ENCODE measurements at places on chromosomes 4 and X.

DNA sequence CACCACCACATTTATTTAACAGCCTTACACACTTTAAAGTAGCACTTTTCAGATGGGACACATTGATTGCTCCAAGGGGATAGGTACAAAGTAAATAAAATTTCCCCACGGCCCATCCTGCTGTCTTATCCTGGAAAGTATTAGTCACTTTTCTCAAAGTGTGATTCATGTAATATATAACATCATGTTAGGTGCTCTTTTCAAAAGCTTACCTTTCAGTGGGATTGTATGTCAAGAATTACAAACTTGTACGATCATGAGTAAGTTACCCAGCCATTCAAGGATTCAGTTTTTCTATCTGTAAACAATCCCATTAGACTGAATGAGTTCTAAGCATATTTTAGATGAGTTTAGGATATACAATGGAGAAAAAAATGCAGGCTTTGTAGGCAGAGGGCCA, 876.6 kb upstream of the GRID2 start:
- no peak for DNase-seq

DNA sequence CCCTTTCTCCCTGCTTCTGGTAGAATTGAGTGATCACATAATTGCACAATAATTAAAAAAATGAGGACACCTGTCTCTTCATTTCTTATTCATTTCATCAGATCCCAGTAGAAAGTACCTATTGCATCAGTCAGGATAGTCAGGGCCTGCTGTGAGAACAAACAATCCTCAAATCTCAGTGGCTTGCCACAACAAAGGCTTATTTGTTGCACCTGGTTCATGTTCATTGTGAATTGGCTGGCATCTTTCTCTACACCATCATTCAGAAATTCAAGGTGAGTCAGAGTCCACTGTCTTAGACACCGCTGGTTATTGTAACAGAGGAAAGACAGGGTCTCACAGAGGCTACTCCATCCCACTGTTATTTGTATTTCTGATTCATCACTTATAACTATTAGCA, 409.8 kb downstream of the STIM2 start:
- no peak for DNase-seq

DNA sequence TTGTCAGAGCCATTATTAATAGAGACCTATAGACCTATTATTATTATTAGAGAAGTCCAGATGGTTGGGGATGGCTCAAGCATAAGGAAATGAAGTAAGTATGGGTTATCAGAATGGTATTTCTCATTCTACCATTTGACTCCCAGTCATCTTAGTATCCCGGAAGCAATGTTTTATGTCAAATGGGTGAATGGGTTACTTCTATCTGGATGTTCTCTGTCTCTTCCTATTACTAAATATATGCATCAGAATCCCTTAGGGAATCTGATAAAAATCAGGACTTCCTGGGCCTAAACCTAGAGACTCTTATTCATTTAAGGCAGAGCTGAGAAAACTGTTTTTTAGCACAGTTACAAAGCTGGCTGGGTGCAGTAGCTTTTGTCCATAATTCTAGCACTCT, 149.9 kb downstream of the SLC10A7 start:
- DNase-seq, result no peak

GRCh38 chr4:139921429-139922184, 232.4 kb downstream of the MAML3 start:
- no peak for DNase-seq

GRCh38 chr4:169260217-169260866, 10.4 kb downstream of the SH3RF1 start:
- no peak for DNase-seq

DNA sequence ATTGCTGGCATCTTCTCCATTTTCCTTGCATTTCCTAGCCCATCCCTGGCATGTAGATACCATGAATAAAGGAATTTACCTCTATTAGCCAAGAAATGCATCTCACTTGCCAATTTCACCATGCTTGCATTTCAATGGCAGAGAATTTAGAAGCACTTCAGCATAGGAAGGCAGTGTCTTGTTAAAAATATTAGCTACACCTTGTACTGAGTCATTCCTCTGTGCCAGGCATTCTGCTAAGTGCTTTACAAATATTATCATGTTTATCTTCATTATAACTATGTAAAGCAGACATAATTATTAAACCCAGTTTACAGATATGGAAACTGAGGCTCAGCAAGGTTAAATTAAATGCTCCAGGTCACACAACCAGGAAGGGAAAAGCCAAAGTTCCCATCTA, 138.2 kb downstream of the NPNT start:
- DNase-seq, result no peak

- DNase-seq, result no peak
Observed at GRCh38 chr4:84276752-84277151, 222.3 kb downstream of the NKX6-1 start.

DNA sequence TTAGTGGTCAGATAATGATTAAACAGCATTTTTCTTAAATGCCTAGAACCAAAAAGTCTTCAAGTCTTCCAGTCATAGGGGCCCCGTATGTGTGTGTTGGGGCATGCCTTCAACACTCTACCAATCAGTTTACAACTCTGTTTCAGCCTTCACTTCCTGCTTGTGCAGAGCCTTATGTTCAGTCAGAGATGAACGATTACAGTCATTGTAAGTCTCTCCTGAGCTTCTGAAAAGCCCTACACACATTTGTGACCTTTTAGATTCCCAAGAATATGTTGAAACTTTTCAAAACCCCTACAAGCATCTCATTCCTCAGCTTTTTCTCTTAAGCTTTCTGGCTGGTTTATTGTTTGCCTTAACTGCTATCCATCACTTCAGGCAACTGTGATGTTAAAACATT, 591.2 kb downstream of the ZNF674 start:
- DNase-seq, result no peak

- no peak for DNase-seq
Observed at GRCh38 chr4:144685911-144686310, 40.0 kb downstream of the HHIP start.

DNA sequence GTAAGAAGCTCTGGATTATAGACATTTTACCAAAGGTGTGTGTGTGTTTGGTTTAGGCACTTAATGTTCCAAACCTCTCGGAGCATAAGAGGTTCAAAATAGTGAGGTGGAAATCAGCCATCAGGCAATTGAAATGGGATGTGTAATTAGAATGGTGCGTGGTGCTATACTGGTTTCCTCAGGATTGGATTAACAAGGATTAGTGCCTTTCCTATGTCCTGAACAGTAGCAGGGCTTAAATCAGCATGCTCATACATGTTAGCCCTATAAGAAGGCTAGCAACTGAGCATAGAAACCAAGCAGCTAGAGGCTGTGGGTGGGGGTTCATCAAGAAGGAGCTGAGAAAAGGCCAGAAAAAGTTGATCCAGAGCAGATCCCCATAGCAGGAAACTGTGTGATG, 256.8 kb upstream of the CXXC4 start:
- no peak for DNase-seq

- DNase-seq, result no peak
Observed at GRCh38 chr4:76001700-76002099, 5.6 kb downstream of the CXCL9 start.

DNA sequence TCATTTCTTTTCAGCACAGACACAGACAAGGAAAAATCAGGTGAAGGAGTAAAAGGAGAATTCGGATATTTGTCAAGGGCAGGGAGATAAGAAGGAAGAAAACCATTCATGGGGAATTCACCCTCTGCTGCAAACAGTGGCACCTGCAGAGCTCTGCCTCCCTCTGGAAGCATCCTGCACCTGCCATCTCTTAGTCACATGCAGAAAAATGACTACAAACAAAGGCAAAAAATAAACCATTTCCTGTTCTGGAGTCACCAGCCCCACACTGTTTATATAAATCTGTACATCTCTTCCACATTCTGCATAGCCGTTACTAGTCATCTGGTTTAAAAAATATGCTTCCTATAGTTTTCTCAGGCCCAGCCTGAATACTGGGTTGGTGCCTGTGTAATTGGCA, 205.3 kb downstream of the ARAP2 start:
- DNase-seq, result no peak

Data from CD4-positive, alpha-beta T cell treated with Interleukin-17A for 4 hours (primary cell).